ENCODE measurements at places on chromosomes 7 and 10. TPM values are rescaled to one million over a fixed set of nuclear protein-coding genes. Genes with fewer than 3 reads are reported as not detected.

- H3K27me3 ChIP-seq: no peaks in the 10 kb centered on the region
- no peak overlapping the region for H3K4me3 ChIP-seq
- H3K4me1 ChIP-seq: no peaks in the 10 kb centered on the region
- no peak for DNase-seq
- H3K27ac ChIP-seq: no peak overlapping the region
- no peaks in the 10 kb centered on the region for H3K36me3 ChIP-seq
Measured at GRCh38 chr10:13808556-13809391, 222.0 kb downstream of the PRPF18 start.

- no peaks in the 10 kb centered on the region for H3K4me1 ChIP-seq
- H3K27me3 ChIP-seq: no peaks in the 10 kb centered on the region
- H3K36me3 ChIP-seq: no peaks in the 10 kb centered on the region
- no peak for DNase-seq
- no peak overlapping the region for H3K27ac ChIP-seq
- no peak overlapping the region for H3K4me3 ChIP-seq
Measured at GRCh38 chr7:8724080-8724718, 290.8 kb downstream of the NXPH1 start.

Gene TEX36
- polyA plus RNA-seq: not detected

Gene CYP3A7
- polyA plus RNA-seq: 11.4 TPM

Gene ZNF786
- polyA plus RNA-seq: 10.5 TPM

GRCh38 chr7:131919920-131920709, 363.7 kb upstream of the PODXL start:
- H3K27ac ChIP-seq: no peak overlapping the region
- no peaks in the 10 kb centered on the region for H3K36me3 ChIP-seq
- H3K4me3 ChIP-seq: no peak overlapping the region
- no peak for DNase-seq

DNA sequence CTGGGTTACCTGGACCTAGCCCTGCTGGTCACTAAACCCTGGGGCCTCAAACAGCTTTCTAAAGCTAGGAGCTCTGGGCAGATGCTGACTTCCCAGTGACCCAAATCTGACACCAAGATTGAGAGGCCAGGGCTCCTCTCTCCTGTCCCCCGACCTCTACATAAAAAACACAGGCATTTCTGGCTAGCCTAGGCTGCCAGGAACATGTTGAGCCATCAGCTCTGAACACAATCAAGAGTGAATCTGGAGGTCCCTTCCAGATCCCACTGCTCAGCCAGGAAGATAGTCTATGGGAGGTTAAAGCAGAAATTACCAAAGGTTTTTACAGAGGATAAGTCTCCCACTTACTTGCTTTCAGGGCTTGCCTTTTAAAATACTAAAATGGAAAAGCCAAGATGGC, 22.1 kb upstream of the PDE1C start:
- DNase-seq: no peak
- no peak overlapping the region for H3K27ac ChIP-seq
- H3K4me1 ChIP-seq: no peaks in the 10 kb centered on the region
- H3K4me3 ChIP-seq: no peak overlapping the region
- H3K27me3 ChIP-seq: no peaks in the 10 kb centered on the region

DNA sequence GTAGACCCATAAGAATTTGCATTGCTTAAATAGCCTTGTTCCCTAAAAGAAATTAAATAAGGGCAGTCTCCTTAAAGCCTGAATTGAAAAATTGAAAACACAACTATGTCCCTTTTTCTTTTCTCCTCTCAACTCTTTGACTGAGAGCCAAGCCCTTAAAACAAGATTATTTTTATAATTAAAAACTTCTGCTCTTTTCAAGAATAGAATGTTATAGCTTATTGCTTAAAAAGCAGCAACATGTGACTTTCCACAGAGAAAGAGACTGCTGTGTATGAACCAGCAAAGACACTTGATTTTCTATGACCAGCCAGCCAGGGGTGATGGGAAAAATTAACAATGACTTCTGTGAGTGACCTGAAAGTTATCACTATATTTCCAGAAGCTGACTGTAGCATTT, 295.2 kb upstream of the CELF2 start:
- no peaks in the 10 kb centered on the region for H3K27me3 ChIP-seq
- no peak overlapping the region for H3K4me3 ChIP-seq
- no peaks in the 10 kb centered on the region for H3K36me3 ChIP-seq
- H3K4me1 ChIP-seq: no peaks in the 10 kb centered on the region

Gene GIMAP5
- polyA plus RNA-seq: 39.8 TPM

DNA sequence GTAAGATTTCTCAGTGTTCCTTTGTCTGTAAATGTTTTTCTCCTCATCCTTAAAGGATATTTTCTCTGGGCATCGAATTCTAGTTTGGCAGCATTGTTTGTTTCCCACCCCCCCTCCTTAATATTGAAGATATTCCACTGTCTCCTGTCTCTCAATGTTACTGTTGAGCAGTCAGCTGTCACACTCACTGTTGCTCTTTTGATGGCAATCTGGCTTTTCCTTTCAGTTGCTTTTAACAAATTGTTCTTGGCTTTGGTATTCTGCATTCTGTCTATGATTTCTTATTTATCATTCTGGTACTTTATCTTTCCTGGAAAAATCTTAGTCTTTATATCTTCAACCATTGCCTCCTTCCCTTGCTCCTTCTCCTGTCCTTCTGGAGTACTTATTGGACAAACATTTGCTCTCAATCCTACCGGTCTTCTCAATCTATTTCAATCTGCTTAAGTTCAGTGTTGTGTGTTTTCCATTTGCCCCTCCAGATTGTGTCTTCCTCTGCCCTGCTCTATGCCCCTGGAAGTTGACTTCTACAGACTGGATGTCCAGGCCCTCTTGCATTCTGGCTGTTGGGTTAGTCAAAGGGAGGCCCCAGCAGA, 9.3 kb upstream of the GTPBP4 start:
- H3K27me3 ChIP-seq: no peaks in the 10 kb centered on the region
- H3K4me3 ChIP-seq: no peak overlapping the region
- no peak for DNase-seq
- no peak overlapping the region for H3K27ac ChIP-seq
- no peaks in the 10 kb centered on the region for H3K4me1 ChIP-seq

Data from thymus (tissue), 14 donors.